ENCODE measurements at places on chromosomes 5 and 9.

GRCh38 chr9:16023446-16023845, 470.6 kb downstream of the CCDC171 start:
- H3K4me1 ChIP-seq: no peaks in the 10 kb centered on the region
- no peak for DNase-seq

DNA sequence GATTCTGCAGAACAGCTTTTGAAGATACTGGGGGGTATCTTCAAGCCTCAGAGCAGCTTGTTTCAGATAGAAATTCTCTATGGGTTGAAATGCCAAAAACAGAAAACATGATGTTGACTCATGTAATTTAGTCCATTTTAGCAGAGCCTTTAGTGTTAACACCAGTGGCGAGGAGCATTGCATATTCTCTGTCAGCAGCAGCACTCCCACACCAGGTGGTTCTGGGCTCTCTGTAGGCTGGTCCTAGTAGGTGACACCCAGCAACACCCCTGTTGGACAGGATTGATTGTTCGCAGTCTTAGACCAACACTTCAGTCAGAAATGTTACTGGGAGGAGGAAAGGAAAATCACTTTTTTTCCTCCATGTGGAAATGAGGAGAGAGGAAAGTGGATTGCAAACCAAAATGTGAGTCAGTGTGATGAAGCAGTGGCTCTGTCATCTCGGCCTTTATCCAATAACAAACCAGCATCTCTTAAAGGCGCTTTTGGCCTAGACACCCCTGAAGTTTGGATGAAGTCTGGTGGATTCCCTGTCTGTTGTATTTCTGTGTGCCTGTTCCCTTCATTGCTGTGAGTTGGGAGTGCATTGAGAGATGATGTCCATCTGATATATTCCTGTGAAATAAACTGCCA, 16.8 kb downstream of the SLC46A2 start:
- no peak for DNase-seq
- no peak overlapping the region for H3K4me3 ChIP-seq
- H3K4me1 ChIP-seq: peaks cover 22% of the 10 kb centered on the region
- peaks cover 20% of the 10 kb centered on the region for H3K36me3 ChIP-seq
- no peak overlapping the region for H3K27ac ChIP-seq
- no peaks in the 10 kb centered on the region for H3K27me3 ChIP-seq

DNA sequence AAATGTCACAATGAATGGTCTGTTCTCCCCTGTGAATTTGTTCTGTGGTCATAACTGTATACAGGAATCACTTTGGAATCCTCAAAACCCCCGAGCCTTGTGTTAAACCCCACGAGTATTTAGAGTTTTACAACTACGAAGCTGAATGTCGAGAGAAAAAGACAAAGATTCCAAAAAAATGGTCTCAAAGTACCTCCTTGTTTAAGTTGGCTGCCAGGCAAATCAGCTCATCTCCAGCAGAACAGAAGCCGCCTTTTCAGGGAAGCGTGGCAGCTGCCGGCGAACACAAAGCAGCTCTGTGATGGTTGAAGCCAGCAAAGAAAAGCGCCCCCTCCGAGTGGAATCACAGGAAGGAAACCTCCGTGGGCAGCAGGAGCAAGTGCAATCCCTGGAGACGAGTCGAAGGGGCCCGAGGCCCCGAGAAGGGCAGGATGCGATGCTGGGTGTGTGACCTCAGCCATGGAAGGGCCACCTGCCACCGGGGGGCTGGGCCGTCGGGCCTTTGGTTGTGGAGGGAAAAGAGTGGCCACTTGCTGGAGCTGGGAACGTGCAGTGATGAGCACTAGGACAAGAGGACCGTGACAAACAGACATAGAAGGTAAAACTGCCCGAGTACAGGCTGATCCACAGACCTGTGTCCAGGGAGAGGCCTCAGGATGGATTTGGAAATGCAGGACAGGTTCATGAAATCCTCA, 706.4 kb downstream of the SEMA5A start:
- H3K27me3 ChIP-seq: no peaks in the 10 kb centered on the region
- no peak overlapping the region for H3K27ac ChIP-seq
- H3K4me1 ChIP-seq: no peaks in the 10 kb centered on the region
- H3K36me3 ChIP-seq: no peaks in the 10 kb centered on the region
- no peak overlapping the region for H3K4me3 ChIP-seq

DNA sequence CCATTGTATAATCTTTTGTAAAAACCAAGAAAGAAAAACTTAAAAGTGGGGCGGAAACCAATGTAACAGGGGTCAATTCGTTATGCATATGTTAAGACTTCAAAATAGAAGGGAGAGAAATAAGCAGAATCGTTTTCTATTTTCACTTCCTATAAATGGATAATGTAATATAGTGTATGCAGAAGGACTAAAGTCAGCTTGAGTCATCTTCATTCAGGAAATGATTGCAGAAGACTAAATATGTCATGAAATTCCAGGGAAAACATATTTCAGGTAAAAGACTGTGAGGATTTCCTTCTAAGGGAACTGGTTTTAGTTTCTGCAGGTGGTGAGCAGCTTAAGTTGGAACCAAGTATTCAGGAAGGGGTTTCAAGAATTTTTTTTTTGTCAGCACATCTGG, 753.3 kb downstream of the IRX1 start:
- H3K36me3 ChIP-seq: no peaks in the 10 kb centered on the region

DNA sequence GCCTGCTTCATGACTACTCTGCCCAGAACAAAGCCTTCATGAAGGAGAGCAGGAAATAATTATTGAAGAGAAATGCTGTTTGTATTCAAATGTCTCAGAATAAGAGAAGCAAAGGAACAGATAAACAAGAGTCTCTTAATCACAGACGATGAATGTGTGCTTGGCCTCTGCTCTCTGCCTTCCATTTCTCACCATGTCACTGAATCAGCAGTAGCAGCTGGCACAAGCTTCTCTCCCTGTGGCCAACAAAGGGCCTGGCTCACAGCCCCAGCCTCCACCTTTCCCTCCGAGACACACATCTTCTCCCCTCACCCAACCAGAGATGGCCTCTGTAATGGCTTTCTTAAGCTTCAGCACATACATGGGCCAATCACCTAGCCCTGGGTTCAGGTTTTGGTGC, 128.1 kb upstream of the SLIT3 start:
- H3K4me3 ChIP-seq: no peak overlapping the region
- no peaks in the 10 kb centered on the region for H3K27me3 ChIP-seq
- DNase-seq: no peak

DNA sequence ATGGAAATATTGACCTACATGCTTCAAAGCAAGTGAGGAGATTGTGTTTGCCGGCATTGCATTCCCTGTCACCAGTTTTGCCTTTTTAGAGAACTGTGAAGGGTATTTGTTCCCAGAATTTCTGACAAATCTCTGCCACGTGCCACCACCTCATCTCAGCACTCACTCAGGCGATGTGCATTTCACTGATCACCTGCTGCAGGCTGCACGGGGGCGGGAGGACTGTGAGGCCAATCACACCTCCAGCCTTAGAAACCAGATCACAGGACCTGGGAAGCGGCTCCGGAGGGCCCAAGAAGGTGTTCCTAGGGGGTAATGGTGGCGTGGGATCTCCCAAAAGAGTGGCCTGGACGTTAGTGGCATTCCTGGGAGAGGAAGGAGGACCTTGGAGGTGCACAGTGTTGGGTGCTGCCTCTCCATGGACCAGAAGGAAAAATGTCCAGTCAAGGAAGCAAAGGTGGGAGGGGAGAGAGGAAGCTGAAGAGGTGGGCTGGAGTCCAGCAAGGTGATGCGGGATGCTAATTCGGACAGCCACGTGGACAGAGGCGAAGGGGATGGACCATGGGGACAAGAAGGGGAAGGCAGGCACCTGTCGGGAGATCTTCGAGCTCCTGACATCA, 63.6 kb upstream of the OLFM1 start:
- no peak overlapping the region for H3K27ac ChIP-seq
- DNase-seq: no peak
- H3K27me3 ChIP-seq: peaks cover 7% of the 10 kb centered on the region
- no peaks in the 10 kb centered on the region for H3K4me1 ChIP-seq
- no peaks in the 10 kb centered on the region for H3K36me3 ChIP-seq

DNA sequence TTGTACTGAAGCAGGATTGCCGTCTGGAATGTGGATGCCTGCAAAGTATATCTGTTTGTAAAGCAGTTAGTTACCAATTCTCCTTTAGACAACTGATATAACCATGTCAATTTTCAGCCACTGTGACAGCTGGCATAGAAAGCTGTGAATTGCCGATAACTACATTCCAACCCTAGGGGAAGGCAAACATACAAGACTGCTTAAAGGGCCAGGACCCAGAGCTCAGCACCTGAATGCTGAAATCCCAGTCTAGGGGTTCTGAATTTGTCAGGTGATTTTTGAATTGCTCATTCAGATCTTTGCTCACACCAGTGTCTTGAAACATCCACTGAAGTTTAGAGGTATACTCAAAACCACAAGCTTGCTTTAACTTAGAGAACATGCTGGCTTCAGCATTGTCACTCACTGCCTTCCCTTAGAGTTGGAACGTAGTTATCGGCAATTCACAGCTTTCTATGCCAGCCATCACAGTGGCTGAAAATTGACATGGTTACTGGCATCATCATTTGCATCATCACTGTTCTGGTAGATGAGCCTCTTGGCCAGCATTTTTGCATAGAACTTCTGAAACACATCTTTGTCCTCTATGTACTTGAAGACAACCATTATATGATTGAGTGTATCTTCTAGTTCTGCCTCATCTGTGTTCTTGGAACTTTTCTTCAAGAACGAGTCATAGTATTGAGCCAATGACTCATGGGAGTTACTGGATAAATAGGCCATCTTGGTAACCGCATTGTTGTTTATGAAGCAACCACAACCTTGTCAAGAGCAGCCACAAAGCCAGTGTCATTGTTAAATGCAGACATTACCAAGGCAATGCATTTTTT, 82.1 kb downstream of the CCDC192 start:
- H3K27ac ChIP-seq: no peak overlapping the region
- H3K4me3 ChIP-seq: no peak overlapping the region
- DNase-seq: no peak

- DNase-seq: no peak
- H3K27me3 ChIP-seq: peaks cover 7% of the 10 kb centered on the region
- no peak overlapping the region for H3K4me3 ChIP-seq
- H3K27ac ChIP-seq: no peak overlapping the region
- H3K4me1 ChIP-seq: peaks cover 3% of the 10 kb centered on the region
- H3K36me3 ChIP-seq: no peaks in the 10 kb centered on the region
Observed at GRCh38 chr5:178667688-178668087, 40.8 kb upstream of the CLK4 start.

GRCh38 chr9:23820451-23821374, 5.3 kb downstream of the ELAVL2 start:
- DNase-seq: no peak
- H3K4me1 ChIP-seq: no peaks in the 10 kb centered on the region
- H3K36me3 ChIP-seq: no peaks in the 10 kb centered on the region
- H3K27me3 ChIP-seq: peaks cover 26% of the 10 kb centered on the region
- no peak overlapping the region for H3K4me3 ChIP-seq

- H3K4me1 ChIP-seq: no peaks in the 10 kb centered on the region
- H3K27me3 ChIP-seq: peaks cover 3% of the 10 kb centered on the region
- no peak overlapping the region for H3K27ac ChIP-seq
- H3K36me3 ChIP-seq: no peaks in the 10 kb centered on the region
- no peak overlapping the region for H3K4me3 ChIP-seq
Observed at GRCh38 chr5:136062366-136063274, 33.8 kb downstream of the TGFBI start.

DNA sequence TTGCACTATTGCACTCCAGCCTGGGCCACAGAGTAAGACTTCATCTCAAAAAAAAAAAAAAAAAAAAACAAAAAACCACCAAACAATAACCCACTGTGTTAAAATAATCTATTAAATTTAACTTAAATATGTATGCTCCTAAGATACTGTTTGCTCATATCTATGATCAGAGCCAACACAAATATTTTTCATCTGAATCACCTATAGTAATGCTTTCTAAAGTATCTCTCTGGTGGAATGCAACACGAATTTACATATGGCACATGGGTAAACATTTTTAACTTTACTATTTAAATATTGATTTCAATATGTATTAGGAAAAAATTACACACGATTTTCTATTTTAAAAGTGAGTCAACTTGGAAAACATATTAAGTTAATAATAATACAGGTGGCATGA, 196.4 kb downstream of the RFX3 start:
- H3K27me3 ChIP-seq: no peaks in the 10 kb centered on the region
- no peak overlapping the region for H3K27ac ChIP-seq
- H3K4me3 ChIP-seq: no peak overlapping the region
- no peak for DNase-seq
- peaks cover 14% of the 10 kb centered on the region for H3K36me3 ChIP-seq
- H3K4me1 ChIP-seq: no peaks in the 10 kb centered on the region

DNA sequence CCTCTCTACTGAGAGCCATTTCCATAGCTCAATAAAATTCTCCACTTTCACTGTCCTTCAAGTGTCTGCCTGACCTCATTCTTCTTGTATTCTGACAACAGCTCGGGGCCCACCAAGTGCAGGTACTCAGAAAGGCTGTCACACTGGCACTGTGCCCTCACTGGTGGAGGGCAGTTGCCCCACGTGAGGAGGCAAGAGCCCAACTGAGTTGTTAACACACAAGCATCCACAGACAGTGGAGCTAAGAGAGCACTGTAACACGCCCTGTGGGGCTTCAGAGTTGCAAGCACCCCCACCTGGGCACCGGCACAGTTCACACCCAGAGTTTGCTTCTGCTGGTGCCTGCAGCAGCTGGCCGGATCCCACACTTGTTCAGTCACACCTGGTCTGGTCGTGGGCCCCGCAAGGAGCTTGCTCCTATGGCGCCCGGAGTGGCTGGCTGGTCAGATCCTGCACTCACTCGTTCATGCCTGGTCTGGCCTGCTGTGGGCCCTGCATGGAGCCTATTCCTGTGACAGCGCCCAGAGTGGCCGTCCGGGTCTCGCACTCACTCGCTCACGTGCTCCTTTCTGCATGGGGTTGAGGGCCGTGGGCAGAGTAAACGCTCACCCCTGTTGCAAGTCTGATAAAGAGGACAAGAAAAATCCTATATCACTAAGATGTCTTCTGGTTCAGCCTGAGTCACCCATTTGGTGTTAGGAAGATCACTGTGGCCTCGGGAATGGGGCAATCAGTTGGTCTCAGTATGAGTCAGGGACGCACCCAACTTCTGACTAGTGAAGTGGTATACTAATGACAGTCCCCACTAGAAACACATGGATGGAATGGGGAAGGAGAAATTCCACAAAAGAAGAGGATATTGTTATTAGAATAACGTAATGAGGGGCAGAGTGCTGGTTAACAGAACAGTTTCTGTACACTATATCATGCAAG, 87.0 kb upstream of the CCNH start:
- no peak overlapping the region for H3K4me3 ChIP-seq
- DNase-seq: no peak
- H3K36me3 ChIP-seq: no peaks in the 10 kb centered on the region
- H3K27ac ChIP-seq: no peak overlapping the region
- H3K27me3 ChIP-seq: peaks cover 1% of the 10 kb centered on the region

- no peaks in the 10 kb centered on the region for H3K36me3 ChIP-seq
- H3K27ac ChIP-seq: no peak overlapping the region
- H3K27me3 ChIP-seq: no peaks in the 10 kb centered on the region
- no peaks in the 10 kb centered on the region for H3K4me1 ChIP-seq
Observed at GRCh38 chr5:174708476-174709207, 15.7 kb upstream of the MSX2 start.

- no peak for DNase-seq
- peaks cover 3% of the 10 kb centered on the region for H3K27me3 ChIP-seq
- no peaks in the 10 kb centered on the region for H3K4me1 ChIP-seq
- H3K4me3 ChIP-seq: no peak overlapping the region
- no peak overlapping the region for H3K27ac ChIP-seq
Observed at GRCh38 chr5:36584009-36584875, 22.2 kb upstream of the SLC1A3 start.

- H3K36me3 ChIP-seq: peaks cover 67% of the 10 kb centered on the region
- no peaks in the 10 kb centered on the region for H3K4me1 ChIP-seq
- H3K4me3 ChIP-seq: no peak overlapping the region
- H3K27ac ChIP-seq: no peak overlapping the region
Observed at GRCh38 chr5:144162686-144163085, 7.8 kb downstream of the YIPF5 start.

GRCh38 chr5:168960497-168960896, 340.4 kb downstream of the SLIT3 start:
- DNase-seq: no peak
- no peak overlapping the region for H3K27ac ChIP-seq
- H3K27me3 ChIP-seq: no peaks in the 10 kb centered on the region
- H3K36me3 ChIP-seq: no peaks in the 10 kb centered on the region

Data from activated B cell treated with CpG ODN at 0.5 μM for 24 hours (primary cell).